ENCODE measurements at places on chromosomes 2 and 18.

GRCh38 chr2:33409417-33409955, 67.0 kb upstream of the RASGRP3 start:
- no peak for DNase-seq

GRCh38 chr2:134634054-134634753, 84.6 kb downstream of the TMEM163 start:
- no peak for DNase-seq

DNA sequence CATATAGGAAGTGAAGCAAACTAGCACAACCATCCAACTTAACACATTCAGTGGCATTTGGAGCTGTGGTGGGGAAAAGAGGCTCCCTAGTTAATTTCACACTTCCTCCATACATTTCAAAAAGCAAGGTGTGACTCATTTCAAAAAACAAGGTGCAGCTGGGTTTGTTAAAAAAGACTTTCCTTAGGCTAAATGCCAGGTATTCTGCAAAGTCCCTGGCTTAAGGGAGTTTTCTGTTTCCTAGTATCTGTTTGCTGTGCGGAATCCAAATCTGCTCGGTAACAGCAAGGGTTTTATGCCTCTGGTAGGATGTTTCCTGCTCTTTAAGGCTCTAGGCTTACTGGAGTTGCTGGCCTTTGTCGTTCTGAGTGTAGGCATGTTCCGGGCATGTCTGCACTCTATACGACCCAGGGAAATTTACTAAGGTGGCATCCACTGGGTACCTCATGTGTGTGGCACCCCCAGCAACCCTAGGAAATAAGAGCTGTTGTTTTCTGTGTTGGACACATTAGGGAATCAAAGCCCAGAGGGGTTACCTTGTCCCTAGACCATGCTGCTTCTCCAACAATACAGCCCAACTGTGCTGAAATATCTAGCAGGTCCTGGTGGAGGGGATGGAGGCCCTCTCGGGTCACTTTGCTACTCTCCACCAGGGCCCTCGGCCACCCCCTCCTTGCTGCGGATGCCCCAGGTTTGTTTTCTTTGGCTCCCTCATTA, 634 bp upstream of the MSGN1 start:
- DNase-seq = no peak

GRCh38 chr2:100747551-100747950, 72.4 kb upstream of the NPAS2 start:
- DNase-seq = no peak

GRCh38 chr2:131044075-131044756, 49.0 kb downstream of the FAM168B start:
- DNase-seq = no peak

Measured in H54 (cell line).